ENCODE measurements at places on chromosomes 12 and 14. TPM values are rescaled to one million over a fixed set of nuclear protein-coding genes. Genes with fewer than 3 reads are reported as not detected.

The GLIPR1L2 gene
- total RNA-seq: 0.63 TPM

The GOLT1B gene
- total RNA-seq: 7.9 TPM

The TRIM9 gene
- total RNA-seq: 2.9 TPM

The MYO1H gene
- total RNA-seq: 0.21 TPM

The PPTC7 gene
- total RNA-seq: 21.7 TPM

The RFLNA gene
- total RNA-seq: 4.5 TPM

DNA sequence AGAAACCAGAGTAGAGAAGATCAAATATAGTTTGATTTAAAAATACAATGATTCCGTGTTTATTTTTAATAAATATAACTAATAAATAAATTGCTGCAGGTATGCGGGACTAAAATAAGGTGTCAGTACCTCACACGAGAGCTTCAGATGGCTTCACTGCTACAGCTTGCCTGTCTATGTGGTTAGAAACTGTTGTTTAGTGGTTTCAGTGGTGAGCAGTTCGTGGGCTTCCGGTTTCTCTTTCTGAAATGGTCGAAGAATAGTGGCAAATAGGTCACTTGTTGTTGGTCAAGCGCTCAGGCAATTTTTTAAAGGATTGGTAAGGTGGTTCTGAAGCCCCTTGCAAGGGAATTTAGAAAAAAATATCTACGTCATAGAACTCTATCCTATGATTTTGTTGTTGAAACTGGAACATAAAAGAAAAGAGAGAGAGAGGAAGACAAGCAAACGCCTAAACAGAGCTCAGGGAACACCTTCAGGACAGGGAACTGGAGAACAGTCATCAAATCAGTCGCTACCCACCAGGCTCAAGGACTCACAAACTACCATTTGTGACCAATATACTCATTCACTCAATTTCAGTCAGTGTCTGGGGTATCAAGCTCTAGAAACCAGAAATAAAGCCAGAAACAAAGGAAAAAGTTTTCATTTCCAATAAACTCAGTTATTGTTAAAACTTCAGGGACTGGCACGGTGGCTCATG lies 31.3 kb downstream of the GABARAPL1 start:
- H3K4me3 ChIP-seq: no peak overlapping the region
- H3K4me1 ChIP-seq: no peaks in the 10 kb centered on the region
- no peak for DNase-seq
- no peaks in the 10 kb centered on the region for H3K27me3 ChIP-seq
- no peaks in the 10 kb centered on the region for H3K36me3 ChIP-seq
- H3K27ac ChIP-seq: no peak overlapping the region

DNA sequence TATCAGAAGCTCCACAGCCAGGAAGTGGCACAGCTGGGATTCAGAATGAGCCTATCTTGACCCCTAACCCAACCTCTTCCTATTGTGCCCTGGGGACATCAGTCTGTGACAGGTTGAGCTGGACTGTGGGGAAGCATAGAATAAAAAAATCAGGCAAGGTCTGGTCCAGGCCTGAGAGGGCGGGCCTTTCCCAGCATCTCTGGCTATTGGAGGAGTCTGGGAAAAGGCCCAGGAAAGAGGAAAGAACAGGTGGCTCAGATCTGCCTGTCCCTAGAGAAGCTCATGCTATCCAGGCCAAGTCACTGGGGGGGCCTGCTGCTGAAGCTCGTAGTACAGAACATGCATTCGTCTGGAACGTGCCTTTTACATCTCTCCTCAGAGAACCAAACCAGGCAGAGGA lies 100.5 kb downstream of the PPM1H start:
- H3K4me1 ChIP-seq: no peaks in the 10 kb centered on the region
- DNase-seq: no peak
- H3K36me3 ChIP-seq: no peaks in the 10 kb centered on the region
- no peak overlapping the region for H3K27ac ChIP-seq

- H3K36me3 ChIP-seq: no peaks in the 10 kb centered on the region
- H3K27me3 ChIP-seq: no peaks in the 10 kb centered on the region
- no peak overlapping the region for H3K27ac ChIP-seq
- H3K4me1 ChIP-seq: no peaks in the 10 kb centered on the region
- H3K4me3 ChIP-seq: no peak overlapping the region
Observed at GRCh38 chr12:82886671-82887340, 200.1 kb downstream of the TMTC2 start.

GRCh38 chr14:91300283-91300895 lies 55.9 kb upstream of the GPR68 start:
- no peak overlapping the region for H3K4me3 ChIP-seq
- no peak overlapping the region for H3K27ac ChIP-seq
- DNase-seq: no peak
- H3K27me3 ChIP-seq: peaks cover 24% of the 10 kb centered on the region
- H3K4me1 ChIP-seq: no peaks in the 10 kb centered on the region

GRCh38 chr12:53660041-53660440 lies 15.8 kb downstream of the ATP5MC2 start:
- DNase-seq: peak; percentile 78
- H3K27ac ChIP-seq: peak overlapping the region; percentile 67
- peaks cover 16% of the 10 kb centered on the region for H3K4me1 ChIP-seq
- no peak overlapping the region for H3K4me3 ChIP-seq
- H3K36me3 ChIP-seq: peaks cover 8% of the 10 kb centered on the region
- no peaks in the 10 kb centered on the region for H3K27me3 ChIP-seq

GRCh38 chr12:16260206-16260605 lies 17.3 kb downstream of the SLC15A5 start:
- H3K27me3 ChIP-seq: no peaks in the 10 kb centered on the region
- H3K4me3 ChIP-seq: no peak overlapping the region
- no peak for DNase-seq
- H3K4me1 ChIP-seq: no peaks in the 10 kb centered on the region
- no peaks in the 10 kb centered on the region for H3K36me3 ChIP-seq
- no peak overlapping the region for H3K27ac ChIP-seq

DNA sequence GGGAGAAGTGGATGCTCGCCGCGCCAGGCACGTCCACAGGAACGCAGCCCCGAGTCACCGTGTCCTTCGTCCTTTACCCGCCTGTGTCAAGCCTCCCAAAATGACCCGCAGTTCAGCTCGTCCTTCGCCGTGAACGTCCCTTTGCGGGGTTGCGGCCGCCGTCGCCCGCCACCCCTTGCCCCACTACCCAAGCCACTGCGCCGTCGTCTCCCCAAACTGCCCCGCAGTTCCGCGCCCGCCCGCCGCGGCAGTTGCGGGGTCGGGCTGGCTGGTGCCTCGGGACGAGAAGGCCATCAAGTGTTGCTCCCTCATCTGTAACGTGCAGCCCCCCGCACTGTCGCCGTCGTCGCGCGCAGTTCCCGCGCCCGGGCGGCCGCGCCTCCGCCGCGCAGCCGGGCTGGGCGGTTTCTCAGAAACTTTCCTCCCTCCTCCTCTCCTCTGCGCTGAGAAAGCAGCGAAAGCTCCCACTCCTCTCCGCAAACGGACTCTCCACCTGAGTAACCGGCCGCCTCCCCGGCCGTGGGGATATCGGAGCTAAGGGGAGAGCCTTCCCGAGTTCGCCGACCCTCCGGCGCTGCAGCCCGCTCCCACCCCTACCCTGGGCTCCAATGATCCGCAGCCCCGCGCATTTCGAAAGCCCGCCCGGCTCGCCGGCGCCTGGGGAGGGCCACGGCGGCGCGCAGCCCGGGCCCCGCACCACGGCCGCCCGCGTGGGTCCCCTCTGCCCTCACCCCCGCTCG lies 6.7 kb downstream of the CDKN1B start:
- peak overlapping the region; percentile 94 for H3K27ac ChIP-seq
- peak; percentile 47 for DNase-seq
- H3K4me1 ChIP-seq: peaks cover 21% of the 10 kb centered on the region
- H3K4me3 ChIP-seq: peak overlapping the region; percentile 53

DNA sequence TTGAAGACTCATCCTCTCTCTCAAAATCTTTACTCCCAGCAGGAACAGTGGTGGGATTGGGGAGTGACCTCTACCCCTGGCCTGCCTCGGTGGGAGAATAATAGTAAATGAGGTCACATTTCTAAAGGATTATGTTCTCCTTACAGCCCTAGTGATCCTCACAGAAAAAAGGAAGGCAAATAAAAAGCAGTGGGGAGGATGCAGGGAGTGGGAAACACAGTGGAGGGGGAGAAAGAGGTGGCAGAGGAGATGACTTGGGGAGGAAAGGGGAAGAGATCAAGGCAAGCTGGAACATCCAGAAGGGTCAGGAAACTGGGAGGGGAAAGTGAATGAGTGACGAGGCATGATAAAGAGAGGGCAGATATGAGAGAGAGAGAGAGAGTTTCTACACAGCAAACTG lies 8.3 kb upstream of the SYNDIG1L start:
- DNase-seq: no peak
- no peak overlapping the region for H3K27ac ChIP-seq
- H3K4me3 ChIP-seq: no peak overlapping the region
- H3K4me1 ChIP-seq: peaks cover 17% of the 10 kb centered on the region
- H3K36me3 ChIP-seq: no peaks in the 10 kb centered on the region

GRCh38 chr12:52598966-52599365 lies 2.3 kb downstream of the KRT72 start:
- no peak overlapping the region for H3K4me3 ChIP-seq
- DNase-seq: no peak

DNA sequence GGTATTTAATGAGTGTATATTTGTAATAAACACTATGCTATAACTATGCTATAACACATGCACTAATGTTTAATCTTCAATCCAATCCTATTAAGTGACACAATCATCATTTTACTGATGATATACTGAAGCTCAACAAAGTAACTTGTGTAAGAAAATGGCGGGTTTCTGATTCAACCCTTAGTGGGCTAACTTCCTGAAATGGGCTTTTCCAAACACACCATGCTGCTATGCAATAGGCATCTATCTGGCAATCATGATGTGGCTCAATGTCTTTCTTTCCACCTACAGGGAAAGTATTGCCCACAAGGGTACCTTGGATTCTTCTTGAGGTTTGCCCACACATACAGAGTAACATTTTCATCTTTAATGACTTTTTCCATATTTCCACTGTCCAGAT lies 48.3 kb downstream of the DNAI7 start:
- no peak for DNase-seq
- H3K4me1 ChIP-seq: no peaks in the 10 kb centered on the region
- no peak overlapping the region for H3K4me3 ChIP-seq
- no peaks in the 10 kb centered on the region for H3K27me3 ChIP-seq
- H3K27ac ChIP-seq: no peak overlapping the region

DNA sequence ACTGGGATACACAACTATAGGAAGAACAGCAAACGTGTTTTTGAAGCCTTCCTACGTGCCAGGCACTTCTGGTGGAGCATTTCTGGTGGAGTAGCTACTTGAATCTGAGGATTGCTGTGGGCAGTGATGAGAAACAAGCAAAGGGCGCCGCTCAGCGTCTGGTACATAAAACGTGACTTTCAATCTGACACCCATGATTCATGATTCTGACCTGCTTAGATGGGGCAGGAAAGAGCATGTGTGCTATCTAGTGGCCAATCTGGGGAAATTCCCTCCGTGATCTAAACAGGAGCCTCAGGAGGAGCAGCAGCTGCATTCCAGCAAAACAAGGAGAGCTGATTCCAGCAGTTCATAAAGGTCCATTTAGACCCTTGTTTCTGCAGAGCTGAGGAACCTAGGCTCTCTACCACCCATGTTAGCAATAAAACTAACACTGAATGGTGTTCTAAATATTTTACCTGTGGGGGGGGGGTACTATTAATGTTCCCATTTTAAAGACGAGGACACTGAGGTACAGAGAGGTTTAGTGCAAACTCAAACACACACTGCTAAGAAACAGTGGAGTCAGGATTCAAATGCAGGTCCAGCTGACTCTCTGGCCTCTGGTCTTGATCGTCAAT lies 37.8 kb downstream of the PAH start:
- H3K4me3 ChIP-seq: no peak overlapping the region
- no peak overlapping the region for H3K27ac ChIP-seq
- H3K36me3 ChIP-seq: no peaks in the 10 kb centered on the region

DNA sequence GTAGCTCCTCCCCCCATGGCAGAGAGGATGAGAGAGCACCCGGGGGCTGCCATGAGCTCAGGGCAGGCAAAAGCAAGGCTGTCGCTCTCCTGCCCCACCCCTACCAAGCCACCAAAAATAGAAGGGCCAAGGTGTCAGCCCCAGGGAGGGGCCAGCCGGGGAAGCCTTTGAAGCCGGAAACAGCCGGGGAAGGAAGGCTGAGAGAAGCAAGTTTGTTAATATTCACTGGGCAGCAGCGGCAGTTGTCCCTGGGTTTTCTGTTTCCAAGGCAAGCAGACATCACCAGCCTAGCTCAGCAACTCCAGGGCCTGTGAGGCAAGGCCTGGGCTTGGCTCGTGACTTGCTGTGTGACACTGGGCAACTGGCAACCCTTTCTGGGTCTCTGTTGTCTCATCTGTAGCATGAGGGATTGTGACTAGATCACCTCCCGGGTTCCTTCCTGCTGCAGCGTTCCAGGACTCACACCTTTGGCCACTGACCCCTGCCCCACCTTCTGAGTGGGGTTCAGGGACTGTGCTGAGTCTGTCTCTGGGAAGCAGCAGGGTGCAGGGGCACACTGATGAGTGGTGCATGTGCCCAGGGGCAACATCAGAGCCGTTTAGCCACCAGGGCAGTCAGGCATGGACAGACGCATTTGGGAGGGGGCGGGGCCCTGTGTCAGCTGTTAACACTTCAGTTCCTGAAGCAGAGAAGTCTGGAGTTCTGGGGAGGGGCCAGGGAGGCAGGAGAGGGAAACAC lies 24.3 kb downstream of the SYNDIG1L start:
- H3K36me3 ChIP-seq: no peaks in the 10 kb centered on the region
- H3K27ac ChIP-seq: peak overlapping the region; percentile 73
- no peaks in the 10 kb centered on the region for H3K27me3 ChIP-seq
- peaks cover 26% of the 10 kb centered on the region for H3K4me1 ChIP-seq
- DNase-seq: no peak

- peak within 1 kb of the TSS; percentile 97 for H3K4me3 ChIP-seq
- H3K27ac ChIP-seq: peak within 1 kb of the TSS; percentile 95
- peaks cover 33% of the 10 kb centered on the region for H3K36me3 ChIP-seq
- H3K4me1 ChIP-seq: peaks cover 5% of the 10 kb centered on the region
- no peaks in the 10 kb centered on the region for H3K27me3 ChIP-seq
Observed at GRCh38 chr12:130871286-130872178, at the start of gene RAN. Gene RAN (plus strand): TSS chr12:130872066. CDS start chr12:130872594, 528 bp downstream.

- DNase-seq: peak; percentile 56
- no peak overlapping the region for H3K4me3 ChIP-seq
- H3K36me3 ChIP-seq: peaks cover 61% of the 10 kb centered on the region
- H3K27ac ChIP-seq: peak overlapping the region; percentile 74
Observed at GRCh38 chr14:75011356-75011994, 8.8 kb downstream of the EIF2B2 start.

- H3K36me3 ChIP-seq: no peaks in the 10 kb centered on the region
- H3K4me1 ChIP-seq: no peaks in the 10 kb centered on the region
- H3K4me3 ChIP-seq: no peak overlapping the region
- no peak overlapping the region for H3K27ac ChIP-seq
- peak; percentile 38 for DNase-seq
Observed at GRCh38 chr14:49934646-49935045, 41.8 kb downstream of the ARF6 start.

- DNase-seq: no peak
- H3K27ac ChIP-seq: no peak overlapping the region
- no peaks in the 10 kb centered on the region for H3K36me3 ChIP-seq
Observed at GRCh38 chr12:133231001-133231400, 4.7 kb downstream of the ANHX start.

DNA sequence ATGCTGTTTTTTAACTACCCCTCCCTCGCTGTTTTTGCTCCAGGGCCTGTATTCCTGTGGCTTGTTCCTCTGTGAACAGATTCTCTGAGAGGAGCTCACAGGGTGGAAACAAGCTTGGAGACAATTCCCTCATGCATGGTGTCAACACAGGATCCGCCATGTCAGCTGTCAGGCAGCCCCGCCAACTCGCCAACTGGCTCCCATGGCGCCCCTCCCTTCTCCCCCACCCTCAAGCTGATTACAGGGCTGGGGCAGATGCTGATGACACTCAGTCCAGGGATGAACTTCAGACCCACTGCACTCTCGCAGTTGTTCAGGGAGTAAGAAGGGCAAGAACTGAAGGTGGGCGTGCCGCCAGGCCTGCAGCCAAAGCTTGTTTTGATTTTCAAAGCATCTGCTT lies 229.9 kb downstream of the NTF3 start:
- no peaks in the 10 kb centered on the region for H3K4me1 ChIP-seq
- H3K36me3 ChIP-seq: no peaks in the 10 kb centered on the region
- no peak overlapping the region for H3K27ac ChIP-seq
- no peak overlapping the region for H3K4me3 ChIP-seq
